Stimulated activated CD4-positive, alpha-beta T cell treated with anti-CD3 and anti-CD28 coated beads, Interleukin-4, amount 100 ng/mL, for 24 hours (primary cell): ENCODE measurements at places on chromosomes 5 and 9.

GRCh38 chr9:79569814-79570447, 1.8 kb upstream of the TLE4 start:
- no peak for DNase-seq

GRCh38 chr5:174145091-174145490, 99.6 kb downstream of the NSG2 start:
- no peak for DNase-seq

- peak; percentile 87 for DNase-seq
Measured at GRCh38 chr9:128863647-128864046, 18.1 kb downstream of the KYAT1 start.

DNA sequence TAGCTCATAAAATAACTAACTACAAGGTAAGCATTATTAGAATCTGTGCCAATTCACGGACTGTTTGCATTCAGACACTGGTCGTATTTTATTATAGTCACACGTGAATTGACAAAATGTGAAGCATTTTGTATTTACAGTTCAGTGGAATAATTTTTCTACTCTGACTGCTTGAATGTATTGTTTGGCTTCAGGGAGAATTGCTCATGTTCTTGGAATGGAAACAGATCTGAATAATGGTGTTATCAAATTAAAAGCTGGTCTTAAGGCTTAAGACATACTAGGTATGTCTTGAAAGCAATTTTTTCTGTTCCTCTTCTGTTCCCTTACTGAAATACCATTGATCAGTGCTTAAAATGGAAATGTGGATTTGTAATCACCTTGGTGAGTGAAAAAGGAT, 543.7 kb upstream of the TLE4 start:
- no peak for DNase-seq
